ENCODE measurements at places on chromosomes 7 and 10.
A peak's percentile ranks its signal among the peaks of the same experiment; 100 is the strongest.

DNA sequence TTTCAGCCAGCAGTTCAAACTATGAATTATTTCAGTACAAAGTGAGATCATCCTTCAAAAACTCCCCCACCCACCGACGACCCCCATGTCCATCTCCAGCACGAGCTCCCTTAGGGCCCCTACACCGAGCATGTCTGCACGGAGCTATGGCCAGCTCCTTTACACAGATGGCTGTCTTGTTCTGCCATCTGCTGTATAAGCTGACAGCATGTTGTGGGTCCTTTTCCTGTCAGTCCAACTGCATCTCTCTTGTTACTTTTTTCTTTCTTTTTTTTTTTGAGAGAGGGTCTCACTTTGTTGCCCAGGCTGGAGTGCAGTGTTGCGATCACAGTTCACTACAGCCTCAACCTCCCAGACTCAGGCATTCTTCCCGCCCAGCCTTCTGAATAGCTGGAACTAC, 21.6 kb downstream of the NPC1L1 start:
- no peak for DNase-seq

DNA sequence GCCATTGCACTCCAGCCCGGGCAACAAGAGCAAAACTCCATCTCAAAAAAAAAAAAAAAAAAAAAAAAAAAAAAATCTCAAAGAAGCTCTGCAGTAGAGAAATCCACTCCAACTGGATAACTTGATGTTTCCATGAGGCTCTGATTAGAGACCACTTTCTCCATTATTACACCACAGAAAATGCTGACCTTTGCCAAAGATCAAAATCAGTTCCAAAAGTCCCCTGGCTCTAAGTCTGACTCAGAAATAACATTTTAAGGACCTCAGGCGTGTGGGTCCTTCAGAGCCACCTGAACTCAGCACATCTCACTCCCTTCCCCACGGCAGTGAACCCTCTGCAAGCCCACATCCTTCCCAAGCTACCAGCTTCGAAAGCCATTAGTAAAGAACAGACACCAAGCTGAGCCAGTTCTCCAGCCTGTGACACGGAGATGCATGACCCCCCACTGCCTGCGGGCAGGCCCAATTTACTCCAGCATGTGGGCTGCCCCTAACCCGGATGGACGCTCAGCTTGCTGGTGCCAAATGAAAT, 13.8 kb upstream of the TMEM120A start:
- no peak for DNase-seq

DNA sequence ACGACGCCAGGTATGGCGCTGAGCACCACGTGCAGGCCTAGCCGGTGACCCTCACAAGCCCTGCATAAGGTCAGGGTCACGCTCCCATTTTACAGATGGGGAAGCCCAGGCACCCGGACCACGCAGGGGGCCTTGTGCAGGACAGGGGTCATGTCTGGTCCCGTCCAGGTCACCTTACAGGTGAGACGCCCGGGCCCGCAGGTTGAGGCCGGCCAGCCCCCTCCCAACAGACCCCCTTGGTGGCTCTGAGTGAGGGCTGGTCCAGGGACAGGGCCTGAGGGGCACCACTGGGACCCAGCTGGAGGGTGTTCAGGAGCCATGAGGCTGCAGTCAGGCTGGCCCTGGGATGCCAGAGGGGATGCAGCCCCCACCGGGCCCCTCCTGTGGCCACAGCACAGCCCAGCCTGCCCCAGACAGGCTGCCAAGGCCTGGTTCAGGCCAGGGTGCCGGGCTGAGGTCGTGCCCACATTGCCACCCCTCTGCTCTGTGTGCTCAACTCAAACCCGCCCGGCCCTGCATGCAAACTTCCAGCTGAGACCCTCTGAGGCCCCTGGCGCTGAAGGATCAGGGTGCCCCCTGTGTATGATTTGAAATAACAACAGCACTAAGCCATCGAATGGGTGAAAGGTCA, 69.0 kb downstream of the PWWP2B start:
- no peak for DNase-seq

GRCh38 chr7:5638994-5639393, 142.5 kb downstream of the RNF216 start:
- DNase-seq: no peak

DNA sequence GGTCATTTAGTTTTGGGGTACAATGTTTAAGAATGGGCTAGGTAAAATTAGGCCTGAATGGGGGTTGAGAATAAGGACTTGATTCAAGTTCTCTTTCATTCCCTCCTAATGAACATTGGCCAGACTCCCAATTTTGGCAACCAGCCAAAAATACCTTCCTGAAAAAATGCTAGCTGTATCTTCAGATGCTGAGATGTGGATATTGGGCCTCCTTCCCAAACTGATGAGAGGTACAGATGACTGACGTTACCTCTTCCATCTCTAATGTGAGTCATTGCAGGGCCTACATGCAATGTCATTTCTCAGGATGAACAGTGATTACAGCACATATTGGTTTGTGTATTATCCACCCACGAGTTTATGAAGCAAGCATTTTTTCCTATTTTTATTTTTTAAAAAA, 151.6 kb downstream of the SND1 start:
- no peak for DNase-seq

DNA sequence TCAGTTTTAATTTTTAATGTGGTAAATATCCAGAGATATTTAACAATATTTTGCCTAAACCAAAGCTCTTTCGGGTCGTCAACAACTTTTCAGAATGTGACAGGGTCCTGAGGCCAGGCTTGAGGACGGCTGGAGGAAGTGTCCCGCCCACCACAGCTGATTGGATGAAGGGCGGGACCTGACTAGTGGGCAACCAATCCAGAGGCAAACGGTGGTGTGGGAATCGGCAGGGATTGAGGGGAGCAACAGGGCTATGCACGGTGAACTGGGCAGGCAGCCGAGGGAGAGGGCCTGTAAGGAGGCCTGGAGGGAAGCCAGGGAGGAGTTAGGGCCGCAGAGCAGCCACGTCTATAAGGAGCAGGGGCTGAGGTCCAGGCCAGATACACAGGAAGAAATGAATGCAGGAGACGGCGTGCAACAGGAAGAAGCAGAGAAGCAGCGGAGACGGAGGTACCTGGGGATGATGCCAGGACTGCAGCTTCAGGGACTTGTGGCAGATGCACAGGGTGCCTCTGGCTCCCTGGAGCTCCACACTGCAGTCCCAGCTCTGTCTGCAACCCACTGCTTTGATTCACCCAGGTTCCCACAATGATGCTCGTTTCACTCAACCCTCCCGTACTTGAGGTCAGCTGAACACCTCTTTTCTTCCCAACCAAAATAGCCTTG, 46.1 kb upstream of the ZMIZ1 start:
- DNase-seq: no peak

GRCh38 chr7:105650382-105650970, 69.2 kb upstream of the EFCAB10 start:
- DNase-seq: no peak

DNA sequence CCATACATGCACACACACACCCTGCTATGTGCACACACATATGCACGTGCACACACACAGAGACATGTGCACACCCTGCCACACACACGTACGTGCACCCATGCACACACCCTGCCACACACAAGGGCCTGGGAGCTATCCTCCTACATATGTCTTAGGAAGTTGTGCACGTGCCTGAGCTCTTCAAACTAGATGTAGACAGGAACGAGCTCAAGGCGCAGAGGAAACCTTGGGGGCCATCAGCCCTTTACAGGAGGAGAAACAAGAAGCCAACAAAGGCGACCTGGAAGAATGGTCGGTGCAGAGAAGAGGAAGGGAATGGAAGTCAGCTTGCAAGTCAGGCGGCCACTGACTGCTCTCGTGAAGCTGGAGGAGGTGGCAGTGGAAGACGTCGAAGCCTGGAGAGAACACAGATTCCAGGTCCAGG, 58.7 kb downstream of the AOC1 start:
- no peak for DNase-seq

DNA sequence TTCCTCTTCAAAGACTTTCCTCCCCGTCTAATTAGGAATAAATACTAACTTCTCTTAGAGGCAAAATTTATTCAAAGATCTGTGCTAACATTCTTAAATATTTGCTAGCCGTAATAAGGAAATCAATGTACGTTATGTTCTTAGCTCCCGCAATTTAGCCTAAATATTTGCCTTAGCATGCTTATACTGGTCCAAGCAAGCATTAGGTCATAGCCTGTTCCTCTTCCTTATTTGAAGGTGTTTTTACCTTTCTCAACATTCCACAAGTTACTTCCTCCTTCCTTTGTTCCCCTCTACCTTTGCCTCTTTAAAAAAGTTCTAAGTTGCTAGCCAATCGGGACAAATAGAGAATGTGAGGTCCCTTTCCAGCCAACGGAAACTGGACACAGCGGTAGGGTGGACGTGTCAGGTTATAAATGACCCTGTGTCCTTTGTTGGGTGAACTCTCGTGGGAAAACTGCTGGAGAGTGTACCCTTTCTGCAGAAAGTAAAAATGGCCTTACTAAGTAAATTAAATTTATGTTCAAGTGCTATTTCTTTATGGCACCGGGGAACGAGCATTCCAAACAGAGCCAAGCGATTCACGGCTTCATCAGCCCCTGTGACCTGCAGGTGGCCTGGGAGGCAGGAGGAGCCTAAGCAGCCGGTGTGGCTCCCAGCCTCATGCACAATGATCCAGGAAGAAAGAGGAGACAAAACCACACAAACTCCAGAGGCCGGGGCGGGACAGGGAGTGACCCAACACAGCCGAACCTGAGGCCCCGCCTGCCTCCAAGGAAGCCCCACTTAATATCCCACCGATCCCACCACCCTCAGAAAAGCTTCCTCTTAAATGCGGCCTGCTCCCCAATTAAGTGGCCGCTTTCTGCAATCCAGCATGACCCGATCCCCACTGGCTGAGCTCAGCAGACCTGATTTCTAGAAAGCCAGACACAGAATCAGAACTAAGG, 67.0 kb downstream of the ZRANB1 start:
- no peak for DNase-seq

DNA sequence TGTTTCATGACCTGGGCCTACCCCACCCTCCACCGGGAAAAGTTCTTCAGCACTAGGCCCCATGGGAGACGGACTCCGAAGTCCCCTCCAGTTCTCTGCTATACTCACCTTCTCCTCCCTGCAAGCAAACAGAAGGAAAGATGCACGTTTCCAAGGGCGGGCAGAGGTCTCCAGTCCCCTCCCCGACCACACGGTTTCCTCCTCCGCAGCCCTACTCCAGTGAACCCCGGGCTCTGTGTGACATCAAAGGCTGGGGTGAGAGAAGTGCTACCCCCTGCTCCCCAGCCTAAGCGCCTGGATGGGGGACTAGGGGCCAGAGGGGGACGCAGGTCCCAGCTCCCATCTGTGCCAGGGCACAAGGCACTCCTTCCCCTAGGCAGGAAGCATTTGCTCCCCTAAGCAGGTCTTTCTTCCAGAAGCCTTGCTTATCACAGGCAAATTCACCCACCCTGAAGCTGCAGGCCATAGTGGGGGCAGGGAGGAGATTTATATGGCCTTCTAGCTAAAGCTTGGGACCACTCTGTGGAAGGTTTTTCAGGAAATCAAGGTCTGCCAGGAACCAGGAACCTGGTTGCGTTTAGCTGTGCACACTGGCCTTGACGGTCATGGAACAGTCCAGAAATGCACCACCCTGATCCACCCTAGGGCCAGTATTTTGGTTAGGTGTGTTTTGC, 52.8 kb downstream of the ASB13 start:
- no peak for DNase-seq

GRCh38 chr10:67884842-67885670, 600 bp downstream of the SIRT1 start:
- DNase-seq: peak; percentile 14

DNA sequence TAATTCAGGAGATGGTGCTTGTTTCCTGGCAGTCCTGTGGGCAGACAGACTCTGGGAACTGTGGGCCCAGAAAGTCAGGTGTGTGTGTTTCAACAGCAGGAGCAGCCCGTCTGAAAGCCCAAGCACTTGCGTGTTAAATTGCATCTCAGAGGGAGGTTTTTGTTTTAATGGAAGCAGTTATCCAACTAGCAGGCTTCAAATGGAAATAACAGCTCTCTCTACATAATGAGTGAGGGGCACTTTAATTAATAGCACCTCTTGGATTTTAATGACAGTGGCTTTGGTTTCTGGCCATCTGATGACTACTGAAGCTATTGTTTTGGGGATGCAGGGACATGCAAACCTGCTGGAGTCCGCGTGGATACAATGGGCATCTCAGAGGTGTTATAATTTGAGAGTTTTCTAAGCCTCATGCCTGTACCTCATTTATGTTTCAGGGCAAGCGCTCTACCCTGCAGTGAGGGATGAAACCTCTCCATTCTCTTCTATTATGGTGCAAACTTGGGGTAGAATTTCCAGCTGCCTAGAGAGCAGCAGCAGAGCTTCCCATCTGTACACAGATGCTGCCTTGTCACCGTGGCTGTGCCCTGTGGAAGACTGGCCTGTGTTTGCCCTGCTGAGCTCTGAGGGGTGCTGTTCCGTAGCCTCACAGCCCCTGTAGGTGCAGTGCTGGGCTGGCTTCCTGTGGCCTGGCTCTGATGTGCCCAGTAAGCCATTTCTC, 206.6 kb upstream of the GPR26 start:
- no peak for DNase-seq

- DNase-seq: no peak
Observed at GRCh38 chr7:26409661-26410547, 118.2 kb downstream of the SNX10 start.

DNA sequence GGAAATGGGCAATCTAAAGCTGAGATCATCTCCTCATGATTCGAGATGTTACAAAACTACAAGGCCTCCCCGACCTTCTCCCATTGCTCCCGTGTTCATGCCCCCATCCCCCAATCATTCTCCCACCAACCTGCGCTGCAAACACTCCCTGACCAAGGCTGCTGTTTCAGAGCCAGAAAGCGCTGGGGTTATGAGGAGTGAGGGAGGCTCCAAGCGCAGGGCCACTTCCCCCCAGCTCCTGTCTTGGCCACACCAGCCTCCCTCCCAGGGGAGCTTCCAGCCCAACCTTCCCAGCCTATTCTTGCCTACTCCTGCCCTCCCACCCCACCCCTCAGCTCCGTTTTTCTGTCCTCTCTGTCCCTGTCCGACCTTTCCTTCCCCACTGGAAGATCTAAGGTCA, 14.7 kb upstream of the NODAL start:
- DNase-seq: no peak

DNA sequence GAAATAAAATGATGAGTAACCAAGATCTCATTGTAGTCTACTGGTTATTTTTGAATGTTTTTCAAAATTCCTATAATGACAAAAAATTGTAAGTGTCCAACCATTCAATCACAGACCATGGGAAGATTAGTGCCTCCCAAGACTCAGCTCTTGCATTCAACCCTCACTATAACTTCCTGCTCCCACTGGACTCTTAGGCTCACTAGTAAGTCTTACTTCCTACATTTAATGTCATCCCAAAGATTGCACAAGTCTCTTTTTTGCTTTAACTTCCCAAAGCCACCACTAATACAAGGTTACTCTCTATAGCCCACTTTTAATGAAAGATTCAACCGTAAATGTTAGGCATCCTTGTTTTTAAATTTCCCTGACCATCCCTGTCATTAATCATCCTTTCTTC, 111.9 kb upstream of the NRBF2 start:
- DNase-seq: no peak

Measured in KG1 (cell line).